Vagina (tissue), 2 donors: ENCODE measurements at places on chromosomes 11 and 22.

DNA sequence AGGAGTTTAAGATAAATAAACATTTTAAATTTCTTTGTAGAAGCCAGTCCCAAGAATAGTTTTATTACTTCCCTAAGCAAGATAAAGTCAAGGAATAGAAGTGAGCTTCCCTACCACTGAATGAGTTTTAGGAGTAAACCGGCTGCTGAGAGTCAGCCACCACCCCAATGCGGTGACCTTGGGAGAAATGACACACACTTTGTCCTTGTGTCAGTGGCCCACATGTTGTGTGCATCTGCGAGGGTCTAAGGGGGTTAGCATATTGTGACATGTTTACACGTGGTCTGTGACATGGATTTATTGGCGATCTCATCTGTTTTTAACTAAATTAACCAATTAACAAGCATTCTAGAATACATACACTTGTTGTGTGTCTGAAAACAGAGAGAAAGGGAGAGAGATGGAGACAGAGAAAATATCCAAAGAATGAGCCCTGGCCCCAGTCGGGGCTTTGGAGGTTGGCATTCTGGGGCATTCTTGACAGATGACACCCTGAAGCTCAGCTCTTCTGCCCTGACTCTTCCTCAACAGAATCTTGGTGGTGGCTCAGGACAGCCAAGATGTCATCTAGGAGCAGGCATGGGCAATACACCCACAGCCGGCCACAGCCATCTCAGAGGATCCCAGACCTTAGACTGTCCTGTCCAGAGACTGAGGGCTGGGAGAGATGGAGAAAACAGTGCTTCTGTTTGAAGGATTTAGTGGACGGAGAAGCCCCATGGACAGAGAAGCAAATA, 29.7 kb upstream of the TMPRSS4 start:
- no peak for DNase-seq

GRCh38 chr11:59728913-59729312, 15.3 kb upstream of the OR10V1 start:
- DNase-seq: no peak

- no peak for DNase-seq
These were observed 3.4 kb upstream of the NHERF4 start for GRCh38 chr11:119181677-119182412.

- DNase-seq: no peak
These were observed 807.6 kb downstream of the DLG2 start for GRCh38 chr11:84819537-84819936.

DNA sequence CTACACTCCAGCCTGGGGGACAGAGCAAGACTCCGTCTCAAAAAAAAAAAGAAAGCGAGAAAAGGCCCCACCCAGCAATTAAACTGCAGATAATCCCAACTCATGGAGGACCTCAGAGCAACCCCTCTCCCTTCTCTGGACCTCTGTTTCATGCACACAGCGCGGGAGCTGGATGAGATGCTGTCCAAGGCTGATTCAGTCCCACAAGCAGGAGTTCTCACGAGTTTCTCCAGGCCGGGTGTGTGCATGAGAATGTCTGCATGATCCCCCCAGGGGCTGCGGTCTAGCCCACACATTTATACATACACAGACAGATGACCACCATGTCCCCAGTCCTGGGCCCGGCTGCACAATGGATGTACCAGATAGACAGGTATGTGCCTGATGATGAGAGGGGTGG, 19.4 kb downstream of the ELFN2 start:
- no peak for DNase-seq

GRCh38 chr22:23256986-23257888, 76.9 kb downstream of the BCR start:
- no peak for DNase-seq

GRCh38 chr11:62931499-62932278, 10.5 kb upstream of the CHRM1 start:
- DNase-seq: no peak

DNA sequence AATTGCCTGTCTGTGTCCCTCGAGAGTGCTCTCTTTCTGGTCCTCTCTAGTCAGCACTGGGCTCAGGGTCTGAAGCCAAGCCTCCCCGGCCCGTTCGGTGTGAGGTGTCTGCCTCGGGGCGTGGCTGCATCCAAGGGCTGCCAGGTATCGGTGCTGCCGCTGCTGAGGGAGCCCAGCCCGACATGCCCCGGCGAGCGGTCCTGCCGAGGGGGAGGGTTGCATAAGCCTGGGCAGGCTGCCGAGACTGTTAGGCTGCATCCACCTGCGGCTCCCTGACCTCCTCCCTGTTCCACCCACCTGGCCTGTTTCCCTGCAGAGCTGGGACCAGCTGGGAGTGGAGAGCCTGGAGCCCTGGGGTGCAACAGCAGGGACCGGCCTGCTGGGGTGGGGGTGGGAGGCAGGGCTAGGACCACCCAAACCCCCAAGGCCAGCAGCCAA, 6.3 kb downstream of the OVOL1 start:
- no peak for DNase-seq

DNA sequence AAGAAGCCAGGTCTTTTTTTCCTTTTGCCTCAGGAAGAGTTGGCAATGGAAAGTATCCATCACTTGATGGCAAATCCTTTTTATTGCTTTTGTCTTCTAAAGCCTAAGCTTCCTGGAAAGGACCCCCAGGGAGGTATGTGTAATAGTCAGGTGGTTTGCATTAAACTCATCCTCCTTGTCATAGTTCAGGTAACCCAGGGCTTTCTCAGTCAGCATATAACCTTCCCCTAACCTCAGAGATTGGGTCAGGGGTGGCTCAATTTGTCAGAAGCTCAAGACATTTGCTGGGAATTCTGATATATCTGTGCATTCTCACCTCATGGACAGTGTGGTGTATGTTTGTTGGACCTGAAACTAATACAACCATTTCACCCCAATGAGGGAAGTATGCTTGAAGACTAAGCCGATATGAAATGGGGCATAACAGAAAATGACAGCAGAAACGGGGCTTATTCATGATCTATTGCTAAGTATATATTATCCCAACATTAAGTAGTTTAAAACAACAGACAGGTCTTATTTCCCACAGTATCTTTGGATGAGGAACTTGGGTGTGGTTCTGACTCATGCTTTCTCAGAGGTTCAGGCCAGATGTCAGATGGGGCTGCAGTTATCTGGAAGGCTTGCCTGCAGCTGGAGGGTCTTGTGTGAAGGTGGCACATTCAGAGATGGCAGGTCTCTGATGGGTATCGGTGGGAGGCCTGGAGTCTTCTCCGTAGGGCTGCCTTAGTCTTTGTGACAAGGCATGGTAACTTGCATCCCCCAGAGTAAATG, 135.8 kb upstream of the SPON1 start:
- DNase-seq: no peak

DNA sequence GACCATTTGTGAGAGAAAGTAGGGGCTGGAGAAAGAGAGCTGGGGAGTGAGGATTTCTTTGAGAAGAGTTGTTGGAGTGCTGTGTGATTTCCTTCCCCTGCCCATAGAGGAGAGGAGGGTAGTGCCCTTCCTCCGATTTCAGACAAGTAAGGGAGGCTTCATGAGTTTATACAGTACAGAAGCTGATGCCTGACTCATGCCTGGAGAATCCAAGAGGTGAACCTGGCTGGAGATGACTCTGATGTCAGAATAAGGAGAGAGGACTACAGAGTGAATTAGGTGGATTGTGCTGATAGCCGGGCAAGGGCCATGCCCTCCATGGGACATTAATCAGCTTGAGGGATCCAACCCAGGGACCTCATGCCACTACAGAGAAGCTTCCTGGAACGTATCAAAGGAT, 91.6 kb downstream of the FAR1 start:
- DNase-seq: no peak

DNA sequence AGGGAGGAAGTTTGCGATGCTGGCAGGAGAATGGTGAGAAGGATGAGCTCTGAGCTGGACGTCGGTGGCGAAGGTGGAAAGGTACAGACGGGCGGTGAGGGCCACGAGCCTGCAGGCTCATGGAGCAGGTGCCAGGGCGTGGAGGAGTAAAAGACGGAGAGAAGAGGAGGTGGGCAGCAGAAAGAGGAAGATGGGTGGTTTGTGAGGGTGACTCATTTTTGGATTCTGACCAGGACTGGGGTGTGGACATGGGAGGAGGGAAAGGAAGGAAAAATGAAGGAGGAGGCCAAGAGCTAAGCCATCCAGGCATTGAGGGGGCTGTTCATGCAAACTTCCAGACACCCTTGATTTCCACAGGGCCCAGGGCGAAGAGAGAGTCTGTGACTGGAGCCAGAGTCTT, 3.5 kb downstream of the ZDHHC24 start:
- DNase-seq: no peak

GRCh38 chr22:29408940-29409339, 20.6 kb upstream of the AP1B1 start:
- DNase-seq: no peak

DNA sequence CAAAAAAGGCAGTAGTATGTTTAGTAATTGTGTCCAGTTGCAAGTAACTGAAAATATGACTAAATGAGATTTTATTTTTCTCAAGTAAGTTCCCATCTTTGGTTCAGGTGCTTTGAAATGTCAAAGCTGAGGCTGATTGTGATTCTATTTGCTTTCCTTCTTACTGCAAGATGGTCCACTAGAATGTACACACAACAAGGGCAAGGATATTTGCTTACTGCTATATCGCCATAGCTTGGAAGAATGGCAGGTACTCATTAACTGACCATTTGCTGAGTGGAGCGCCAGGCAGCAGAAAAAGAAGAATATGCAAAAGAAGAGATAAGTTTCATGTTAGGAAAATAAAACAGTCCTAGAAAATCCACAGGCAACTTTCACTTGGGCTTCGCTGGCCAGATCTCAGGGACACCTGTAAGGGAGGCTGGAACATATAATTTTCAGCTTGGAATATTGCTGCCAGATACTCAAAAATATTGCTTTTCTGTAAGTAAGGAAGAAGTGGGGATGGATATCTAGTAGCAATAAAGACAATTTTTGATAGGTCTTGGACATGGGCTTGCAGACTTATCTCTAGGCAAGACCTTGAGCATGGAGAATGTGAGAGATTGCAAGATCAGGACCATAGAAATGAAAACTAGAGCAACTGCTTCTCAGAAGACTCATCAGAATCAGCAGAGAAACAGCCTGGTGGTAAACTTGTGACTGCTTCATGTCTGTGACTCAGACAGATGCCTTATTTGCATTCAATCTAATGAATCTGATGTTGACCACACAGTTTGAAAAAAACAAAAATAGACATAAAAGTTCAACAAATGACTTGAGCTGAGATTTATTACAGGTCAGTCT, 44.8 kb upstream of the OR9Q1 start:
- no peak for DNase-seq

DNA sequence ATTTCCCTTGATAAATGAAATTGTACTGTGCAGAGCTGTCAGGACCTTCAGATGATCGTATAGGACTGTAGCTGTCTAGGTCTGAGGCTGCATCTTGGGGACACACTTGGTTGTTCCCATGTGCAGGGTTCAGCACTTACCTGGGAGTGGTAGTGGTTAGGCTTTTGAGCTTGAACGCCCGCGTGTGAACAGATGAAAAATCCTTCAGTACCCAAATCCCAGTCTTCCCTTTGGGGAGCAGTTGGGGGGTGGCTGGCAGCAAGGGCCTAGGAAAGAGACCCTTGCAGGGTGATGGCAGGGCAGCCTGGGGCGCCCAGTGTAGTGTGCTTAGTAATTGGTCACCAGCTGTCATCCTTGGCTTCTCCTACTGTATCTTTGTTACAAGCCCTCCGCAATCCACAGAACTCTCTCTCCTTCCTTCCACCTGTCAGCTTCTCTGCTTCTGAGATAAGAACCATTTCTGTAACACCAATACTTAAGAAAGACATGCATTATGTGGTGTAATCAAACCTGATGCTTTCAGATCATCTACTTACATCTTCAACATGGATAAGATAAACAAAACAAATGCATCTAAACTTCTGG, 64.6 kb downstream of the MORC2 start:
- DNase-seq: no peak

GRCh38 chr11:12696911-12697581, 22.8 kb downstream of the TEAD1 start:
- peak; percentile 47 for DNase-seq

GRCh38 chr11:15897211-15897960, 459.0 kb downstream of the SOX6 start:
- no peak for DNase-seq

GRCh38 chr11:109845437-109845836, 247.8 kb upstream of the ZC3H12C start:
- DNase-seq: no peak

- no peak for DNase-seq
These were observed 19.2 kb downstream of the PIM3 start for GRCh38 chr22:49979587-49980264.

GRCh38 chr11:95711162-95711944, 78.2 kb downstream of the FAM76B start:
- DNase-seq: no peak

GRCh38 chr22:23060612-23061400, 9.5 kb upstream of the GNAZ start:
- peak; percentile 72 for DNase-seq

DNA sequence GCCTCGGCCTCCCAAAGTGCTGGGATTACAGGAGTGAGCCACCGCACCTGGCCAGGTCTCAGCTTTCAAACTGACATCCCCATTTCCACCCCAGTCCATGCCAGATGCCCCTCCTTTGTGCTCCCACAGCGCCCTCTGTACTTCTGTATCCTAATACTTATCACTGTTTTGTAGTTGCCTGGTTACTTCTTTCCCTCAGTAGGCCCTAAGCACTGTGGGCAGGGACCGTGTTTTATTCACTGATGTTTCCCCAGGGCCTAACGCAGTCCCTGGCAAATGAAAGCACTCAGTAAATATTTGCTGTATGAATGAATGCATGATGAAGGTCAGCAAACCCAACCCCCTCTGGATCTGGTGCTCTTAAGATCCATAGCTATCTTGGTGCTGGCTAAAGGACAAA, 2.2 kb upstream of the TRIM3 start:
- DNase-seq: no peak

DNA sequence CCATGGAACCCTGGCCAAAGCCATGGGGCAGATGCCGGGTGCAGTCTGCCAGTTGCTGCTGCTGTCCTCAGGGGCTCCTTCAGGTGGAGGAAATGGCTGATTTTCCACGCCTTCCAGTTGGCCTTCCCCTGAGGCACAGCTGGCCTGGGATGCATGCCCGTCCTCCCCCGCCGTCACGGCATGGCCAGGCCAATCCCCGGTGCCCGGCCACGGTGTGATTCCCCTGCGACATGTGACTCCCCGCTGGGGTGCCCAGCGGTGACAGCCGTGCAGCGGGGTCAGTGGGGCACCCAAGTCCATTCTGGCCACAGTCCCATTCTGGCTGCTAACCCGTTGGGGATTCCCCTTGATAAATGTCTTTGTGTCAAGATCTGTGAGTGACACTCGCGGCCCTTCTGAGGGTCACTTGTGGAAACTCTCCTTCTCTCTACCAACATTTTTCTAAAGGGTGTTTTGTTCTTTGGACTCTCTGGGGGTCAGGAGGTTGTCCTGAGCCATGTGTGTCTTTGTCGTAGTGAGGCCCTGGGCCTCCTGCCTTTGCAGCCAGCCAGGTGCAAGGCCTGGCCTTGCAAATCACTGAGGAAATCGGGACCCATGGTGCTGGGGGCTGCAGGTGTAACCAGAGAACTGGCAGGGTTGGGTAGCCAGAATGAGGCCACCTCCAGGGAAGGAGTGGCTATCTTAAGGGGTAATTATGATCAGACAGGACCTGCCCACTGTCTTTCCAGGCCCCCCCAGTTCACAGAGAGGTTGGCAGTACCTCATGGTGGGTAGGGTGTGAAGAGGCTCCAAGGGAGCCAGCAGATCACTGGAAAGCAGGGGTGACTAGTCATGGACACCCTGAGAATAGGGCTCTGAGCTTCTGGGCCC, 37.1 kb downstream of the KCNQ1OT1 start:
- peak; percentile 60 for DNase-seq

- no peak for DNase-seq
These were observed 6.0 kb downstream of the C11orf97 start for GRCh38 chr11:94518300-94518699.
